ENCODE measurements at places on chromosomes 1 and 21. TPM values are rescaled to one million over a fixed set of nuclear protein-coding genes. Genes with fewer than 3 reads are reported as not detected.

Gene OLFML3
- 239 TPM for total RNA-seq

GRCh38 chr1:53141487-53142055, 867 bp downstream of the SLC1A7 start:
- no peak for DNase-seq

DNA sequence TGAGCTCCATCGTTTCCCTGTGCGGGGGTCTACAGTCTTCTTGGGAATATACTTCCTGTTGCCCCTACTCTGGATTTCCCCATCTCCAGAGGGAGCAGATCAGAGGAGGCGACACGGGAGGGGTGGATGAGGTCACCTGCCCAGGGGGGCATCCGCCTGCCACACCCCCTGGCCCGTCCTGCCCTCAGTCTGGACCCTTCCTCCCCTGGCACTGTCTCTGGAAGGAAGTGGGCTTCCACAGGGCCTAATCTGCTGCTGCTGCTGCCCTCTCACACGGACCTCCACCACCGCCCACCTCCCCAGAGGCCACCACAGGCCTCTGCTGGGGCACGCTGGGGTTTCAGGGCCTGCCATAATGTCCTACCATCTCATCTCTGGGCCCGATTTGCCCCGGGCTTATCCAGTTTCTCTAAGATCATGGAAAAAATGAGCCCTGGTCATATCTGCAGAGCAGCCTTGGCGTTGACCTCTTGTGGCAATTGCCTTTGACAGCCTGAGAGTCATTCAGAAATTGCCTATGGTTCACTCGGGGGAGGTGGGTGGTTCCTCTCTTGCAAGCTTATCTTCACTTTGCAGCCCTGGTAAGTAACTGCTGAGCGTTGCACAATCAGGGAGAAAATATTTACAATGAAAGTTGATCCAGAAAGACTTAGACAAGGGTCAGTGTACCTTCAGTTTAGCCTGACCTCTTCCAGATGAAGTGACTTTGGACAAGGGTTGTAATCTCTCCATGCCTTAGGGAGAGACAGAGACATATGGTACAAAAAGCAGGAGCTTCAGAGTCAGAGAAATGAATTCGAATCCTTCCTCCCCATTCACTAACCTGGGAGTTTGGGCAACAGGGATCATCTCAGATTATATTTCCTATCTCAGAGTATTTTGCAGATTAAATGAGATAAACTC, 252.4 kb downstream of the TOMM20 start:
- DNase-seq = no peak

DNA sequence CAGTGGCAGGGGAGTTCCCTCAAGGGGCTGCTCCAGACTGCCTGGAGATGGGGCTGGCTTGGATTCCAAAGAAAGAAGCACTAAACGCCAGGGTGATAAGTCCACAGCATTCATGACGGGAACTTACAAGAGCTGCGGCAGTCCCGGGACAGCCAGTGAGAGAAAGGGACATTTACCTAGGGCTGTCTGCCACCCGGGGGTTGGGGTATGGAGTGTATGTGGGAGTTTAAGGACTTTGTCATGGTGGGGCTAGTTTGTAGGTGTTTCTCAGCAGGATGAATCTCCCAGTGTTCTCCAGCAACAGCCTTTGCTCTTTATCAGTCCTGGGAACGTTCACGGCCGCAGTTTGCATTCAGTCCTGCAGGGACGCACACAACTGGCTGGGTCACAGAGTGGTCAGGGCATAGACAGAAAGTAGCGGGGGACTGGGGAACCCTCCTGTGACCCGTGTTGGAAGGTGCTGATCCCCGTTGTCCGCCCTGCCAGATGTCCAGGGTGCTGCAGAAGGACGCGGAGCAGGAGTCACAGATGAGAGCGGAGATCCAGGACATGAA, 41.4 kb upstream of the HMGN1 start:
- no peak for DNase-seq
